ENCODE measurements at places on chromosomes 11 and 22.

DNA sequence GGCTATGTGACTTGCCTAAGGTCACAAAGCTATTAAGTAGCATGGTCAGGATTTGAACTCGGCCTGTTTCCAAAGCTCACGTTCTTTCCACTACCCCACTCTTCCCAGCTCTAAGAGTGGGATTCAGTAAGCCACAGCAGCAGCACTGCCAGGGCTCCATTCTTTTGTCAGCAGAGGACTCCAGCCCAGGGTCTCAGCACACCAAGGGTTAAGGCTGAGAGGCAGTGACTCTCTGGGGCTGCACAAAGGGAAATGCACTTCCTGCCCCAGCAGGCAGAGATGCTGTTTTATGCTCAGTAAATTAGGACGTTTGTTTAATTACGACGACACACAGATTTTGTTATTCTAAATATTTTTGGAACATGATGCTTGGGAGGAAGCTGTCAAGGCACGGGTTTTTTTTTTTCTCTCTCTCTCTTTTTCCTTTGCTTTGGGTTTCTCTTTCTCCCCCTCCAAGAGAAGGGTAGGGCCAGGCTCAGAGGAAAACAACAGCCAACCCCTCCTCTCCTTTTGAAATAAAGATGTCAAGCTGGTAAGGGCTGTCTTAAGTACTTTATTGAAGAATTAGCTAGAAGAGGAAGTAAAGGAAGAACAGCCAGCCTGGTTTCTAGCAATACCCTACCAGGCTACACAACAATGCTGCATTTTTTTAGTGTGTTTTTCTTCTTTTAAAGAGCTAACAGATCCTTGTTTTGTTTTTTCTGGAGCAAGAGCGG is 2.8 kb downstream of the MYH9 start:
- peak; percentile 42 for DNase-seq

- DNase-seq, result no peak
Observed at GRCh38 chr22:43876866-43877509, 14.7 kb upstream of the SULT4A1 start.

- DNase-seq, result no peak
Observed at GRCh38 chr22:24186892-24187670, 5.8 kb downstream of the SUSD2 start.

- no peak for DNase-seq
Observed at GRCh38 chr11:92865352-92865751, 104.1 kb upstream of the MTNR1B start.
